Cerebellum (tissue), 4 donors: ENCODE measurements at places on chromosomes 12 and 14.

DNA sequence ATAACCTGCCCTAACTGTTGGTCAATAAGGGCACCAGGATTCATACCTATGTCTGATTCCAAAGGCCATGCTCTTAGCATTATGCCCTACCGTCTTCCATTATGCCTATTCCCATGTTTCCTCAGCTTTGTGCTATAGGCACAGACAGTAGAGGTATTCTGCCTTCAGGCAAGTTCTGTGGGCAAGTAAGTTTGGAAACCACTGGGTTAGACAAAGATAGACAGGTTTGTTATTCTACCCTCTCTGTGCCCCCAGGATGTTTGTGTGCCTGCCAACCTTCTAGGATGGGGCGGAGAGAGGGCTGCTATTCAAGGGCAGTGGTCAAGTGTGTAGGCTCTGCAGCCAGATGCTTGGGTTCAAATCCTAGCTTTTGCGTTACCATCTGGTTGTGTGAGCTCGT is 4.6 kb downstream of the RAPGEF3 start:
- no peak for DNase-seq

- DNase-seq: no peak
Observed at GRCh38 chr14:98580131-98580678, 691.8 kb downstream of the BCL11B start.

DNA sequence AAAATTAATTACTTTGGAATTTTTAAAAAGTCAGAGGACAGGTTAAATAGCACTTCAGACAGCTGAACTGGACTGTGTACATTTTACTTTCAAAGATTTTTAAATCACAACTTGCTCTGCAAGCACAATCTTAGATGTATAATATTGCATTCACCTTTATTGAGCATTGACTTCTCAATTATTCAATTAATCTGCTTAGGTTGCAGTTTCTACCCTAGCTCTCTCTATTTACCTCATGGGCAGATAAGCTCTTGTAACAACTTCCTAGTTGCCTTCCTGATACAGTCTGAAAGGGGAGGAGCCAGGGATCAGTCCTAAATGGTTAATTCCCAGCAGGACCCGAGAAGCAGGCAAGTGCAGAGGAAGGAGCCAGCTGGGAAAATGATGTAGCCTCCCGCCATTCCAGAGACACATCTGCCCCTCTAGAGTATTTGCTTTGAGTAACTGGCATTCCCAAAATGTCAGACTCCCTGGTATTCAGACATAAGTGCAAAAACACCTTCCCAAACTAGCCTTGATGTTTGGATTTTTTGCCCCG is 302.8 kb downstream of the GALC start:
- no peak for DNase-seq

GRCh38 chr12:124556896-124557501 is 10.4 kb downstream of the NCOR2 start:
- no peak for DNase-seq

- no peak for DNase-seq
Observed at GRCh38 chr14:52121441-52121840, 52.6 kb upstream of the NID2 start.

DNA sequence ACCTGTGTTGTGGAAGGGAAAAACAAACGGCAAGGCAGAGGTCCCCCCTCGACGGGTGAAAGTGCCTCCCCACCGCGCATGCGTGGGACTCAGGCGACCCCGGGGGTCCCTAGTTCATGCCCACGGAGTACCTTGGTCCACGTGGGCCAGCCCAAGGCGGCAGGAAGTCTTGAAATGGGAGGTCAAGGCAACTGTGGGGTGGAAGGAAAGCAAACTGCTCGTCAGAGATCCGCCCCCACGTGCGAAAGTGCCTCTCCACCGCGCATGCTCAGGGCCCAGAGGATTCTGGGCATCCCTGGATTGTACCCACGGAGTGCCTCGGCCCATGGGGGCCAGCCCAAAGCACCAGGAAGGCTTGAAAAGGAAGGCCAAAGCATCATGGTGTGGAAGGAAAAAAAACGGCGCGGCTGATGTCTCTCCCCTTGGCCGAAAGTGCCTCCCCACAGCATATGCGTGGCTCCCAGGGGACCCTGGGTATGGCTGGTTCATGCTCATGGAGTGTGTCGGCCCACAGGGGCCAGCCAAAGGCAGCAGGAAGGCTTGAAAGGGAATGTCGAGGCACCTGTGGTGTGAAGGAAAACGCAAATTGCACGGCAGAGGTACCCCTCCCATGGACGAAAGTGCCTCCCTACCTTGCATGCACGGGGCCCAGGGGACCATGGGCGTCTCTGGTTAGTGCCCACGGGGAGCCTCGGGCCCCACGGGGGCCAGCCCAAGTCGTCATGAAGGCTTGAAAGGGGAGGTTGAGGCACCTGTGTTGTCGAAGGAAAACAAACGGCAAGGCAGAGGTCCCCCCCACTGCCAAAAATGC is 369.7 kb downstream of the ALG10 start:
- DNase-seq: no peak

GRCh38 chr12:102423462-102423861 is 56.9 kb downstream of the IGF1 start:
- DNase-seq: no peak

DNA sequence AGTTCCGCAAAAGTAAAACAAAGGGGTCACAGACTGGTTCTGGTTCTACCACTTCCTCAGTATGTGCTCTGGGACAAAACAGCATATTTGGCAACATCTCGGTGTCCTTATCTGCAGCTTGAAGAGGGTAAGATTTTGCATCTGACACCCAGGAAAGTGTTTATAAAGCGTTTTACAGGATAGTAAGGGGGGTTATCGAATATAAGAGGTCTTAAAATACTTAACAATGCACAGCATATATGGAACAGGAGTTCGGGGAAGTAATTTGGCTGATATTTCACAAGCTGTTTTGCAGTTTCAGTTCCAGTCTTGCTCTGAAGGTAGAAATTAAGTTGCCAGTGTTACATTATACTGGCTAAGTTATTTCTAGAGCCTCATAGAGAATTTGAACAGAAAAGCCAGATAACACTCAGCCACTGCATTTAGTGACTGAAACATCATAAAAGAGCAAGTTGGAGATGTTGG is 904 bp upstream of the MAP4K5 start:
- DNase-seq: no peak

DNA sequence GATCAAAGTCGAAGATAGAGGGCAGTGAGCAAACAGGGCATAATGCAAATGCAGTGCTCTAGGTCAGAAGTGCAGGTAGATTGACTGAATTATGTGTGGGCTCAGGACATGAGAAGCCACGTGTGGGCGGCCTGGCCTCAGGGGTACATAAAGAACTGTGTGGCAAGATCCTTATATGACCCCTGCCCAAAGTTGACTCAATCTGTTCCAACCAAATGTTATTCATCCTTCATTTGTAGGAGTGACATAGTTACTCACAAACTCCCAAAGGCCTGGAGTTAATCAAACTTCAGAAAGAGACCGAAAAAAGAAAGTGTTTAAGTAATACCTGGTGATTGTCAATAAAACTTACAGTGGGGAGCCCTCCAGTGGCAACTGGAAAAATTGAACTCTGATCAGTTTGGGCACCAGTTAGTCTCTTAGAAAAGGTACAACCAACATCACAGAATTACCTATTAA is 150.4 kb upstream of the FAR2 start:
- peak; percentile 9 for DNase-seq

GRCh38 chr14:98501836-98502235 is 770.2 kb downstream of the BCL11B start:
- DNase-seq: no peak

DNA sequence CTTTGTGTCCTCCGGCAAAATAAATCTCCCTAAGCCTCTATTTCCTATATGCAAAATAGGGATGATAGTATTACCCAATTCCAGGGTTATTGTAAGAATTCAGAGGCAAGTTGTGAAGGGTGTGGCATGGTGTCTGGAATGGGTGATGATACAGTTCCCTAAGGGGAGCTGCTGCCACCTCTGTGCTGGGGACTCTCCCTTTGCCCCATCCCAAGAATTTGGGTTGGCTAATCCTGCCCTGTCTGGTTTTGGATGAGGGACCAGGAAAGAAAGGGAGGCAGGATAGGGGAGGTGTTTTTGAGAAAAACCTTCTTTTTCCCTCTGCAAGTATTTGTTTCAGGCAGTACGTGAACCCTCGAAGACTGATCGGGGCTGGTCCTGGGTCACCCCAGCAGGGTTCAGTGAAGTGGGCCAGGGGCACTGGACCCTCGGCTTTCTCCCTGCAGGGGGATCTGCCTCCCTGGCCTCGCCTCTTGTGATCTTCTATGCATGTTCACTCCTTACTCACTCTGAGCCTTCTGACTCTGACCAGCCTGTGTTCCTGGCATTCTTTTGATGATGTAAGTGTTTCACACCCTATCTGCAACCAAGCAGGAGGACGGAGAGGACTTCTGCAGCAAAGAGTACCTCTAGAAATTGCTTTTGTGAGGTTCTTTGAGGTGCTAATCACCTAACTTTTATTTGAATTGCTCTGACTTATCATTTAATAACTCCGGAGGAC is 60.8 kb downstream of the RASSF3 start:
- DNase-seq: no peak

DNA sequence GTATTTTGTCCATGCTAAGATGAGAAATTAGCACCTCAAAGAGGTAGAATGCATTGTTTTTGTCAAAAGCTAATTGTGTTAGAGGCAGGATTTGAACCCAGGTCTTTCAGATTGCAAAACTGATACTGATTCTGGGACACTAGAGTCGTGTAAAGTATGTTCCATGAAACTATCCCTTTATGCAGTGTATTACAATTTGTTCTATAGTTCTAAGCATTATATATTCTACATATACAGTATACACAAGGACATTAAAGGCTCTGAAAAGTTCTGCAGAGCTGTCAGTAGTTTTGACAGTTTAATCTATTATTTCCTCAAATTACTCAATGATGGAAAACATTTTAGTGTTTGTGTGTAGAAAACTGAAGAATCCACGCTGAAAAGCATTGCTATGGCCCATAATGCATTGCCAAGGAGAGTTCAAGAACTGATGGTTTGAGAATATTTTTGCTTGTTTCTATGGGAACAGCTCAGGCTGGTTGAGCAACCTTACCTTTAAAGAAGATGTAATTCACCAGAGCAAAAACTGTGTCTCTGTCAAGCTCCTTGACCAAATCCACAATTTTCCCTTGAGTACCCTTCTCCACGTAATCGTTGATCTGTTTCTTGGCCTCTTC is 6.2 kb downstream of the SERPINA1 start:
- no peak for DNase-seq

DNA sequence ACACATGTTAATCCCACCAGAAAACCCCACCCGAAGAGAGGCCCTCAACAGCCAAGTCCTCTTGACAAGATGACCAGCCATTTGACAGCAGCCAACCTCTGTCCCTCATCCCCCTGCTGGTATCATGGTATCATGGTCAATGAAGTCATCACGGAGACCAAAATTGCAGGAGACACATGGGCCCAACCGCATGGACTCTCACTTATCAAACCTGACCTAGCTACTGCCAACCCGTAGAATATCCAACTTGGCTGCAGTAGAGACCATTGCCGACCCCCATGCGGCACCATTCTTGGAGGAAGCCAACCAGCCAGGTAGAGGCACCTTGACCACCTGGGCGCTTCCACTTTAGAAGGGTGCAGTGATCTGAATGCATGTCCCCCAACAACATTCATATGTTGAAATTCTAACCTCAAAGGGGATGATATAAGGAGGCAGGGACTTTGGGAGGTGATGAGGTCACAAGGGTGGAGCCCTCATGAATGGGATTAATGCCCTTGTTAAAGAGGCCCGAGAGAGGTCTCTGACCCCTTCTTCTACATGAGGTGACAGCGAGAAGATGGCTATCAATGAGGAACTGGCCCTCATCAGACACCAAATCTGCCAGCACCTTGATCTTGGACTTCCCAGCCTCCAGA is 33.3 kb downstream of the DIO3 start:
- no peak for DNase-seq

GRCh38 chr14:92263681-92264080 is 59.3 kb upstream of the SLC24A4 start:
- no peak for DNase-seq

DNA sequence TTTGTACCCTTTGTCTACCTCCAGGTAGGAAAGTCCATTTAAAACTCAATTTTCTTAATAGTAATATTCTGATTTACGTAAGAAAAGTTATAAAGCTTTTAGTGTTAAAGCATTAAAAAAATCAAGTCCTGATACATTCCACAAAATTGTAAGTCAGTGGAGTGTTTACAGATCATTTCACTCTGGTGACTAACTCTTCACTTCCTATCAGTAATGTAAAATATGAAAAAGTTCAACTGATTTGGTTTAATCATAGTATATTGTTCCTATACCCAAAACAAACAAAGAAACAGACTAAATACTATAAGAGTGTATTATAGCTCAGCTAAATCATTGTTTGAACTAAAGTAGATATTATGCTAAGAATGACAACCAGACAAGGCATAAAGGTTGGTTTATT is 85.9 kb downstream of the VEZT start:
- DNase-seq: no peak

GRCh38 chr14:23160924-23161522 is 22.4 kb downstream of the SLC7A8 start:
- DNase-seq: peak; percentile 45

- DNase-seq: peak; percentile 93
Observed at GRCh38 chr12:124381456-124382296, 86.8 kb downstream of the RFLNA start.

GRCh38 chr12:13342971-13343370 is 146.4 kb downstream of the EMP1 start:
- DNase-seq: no peak

- DNase-seq: no peak
Observed at GRCh38 chr12:12439636-12440035, 82.8 kb downstream of the BORCS5 start.

- DNase-seq: no peak
Observed at GRCh38 chr14:91009501-91010152, 50.8 kb downstream of the RPS6KA5 start.

GRCh38 chr14:53621433-53621832 is 335.2 kb downstream of the BMP4 start:
- no peak for DNase-seq
